Stimulated activated CD4-positive, alpha-beta T cell treated with anti-CD3 and anti-CD28 coated beads, Interleukin-1b, Interleukin-23, amount 100 ng/mL, for 1 hour (primary cell): ENCODE measurements at places on chromosomes 12 and 14.

DNA sequence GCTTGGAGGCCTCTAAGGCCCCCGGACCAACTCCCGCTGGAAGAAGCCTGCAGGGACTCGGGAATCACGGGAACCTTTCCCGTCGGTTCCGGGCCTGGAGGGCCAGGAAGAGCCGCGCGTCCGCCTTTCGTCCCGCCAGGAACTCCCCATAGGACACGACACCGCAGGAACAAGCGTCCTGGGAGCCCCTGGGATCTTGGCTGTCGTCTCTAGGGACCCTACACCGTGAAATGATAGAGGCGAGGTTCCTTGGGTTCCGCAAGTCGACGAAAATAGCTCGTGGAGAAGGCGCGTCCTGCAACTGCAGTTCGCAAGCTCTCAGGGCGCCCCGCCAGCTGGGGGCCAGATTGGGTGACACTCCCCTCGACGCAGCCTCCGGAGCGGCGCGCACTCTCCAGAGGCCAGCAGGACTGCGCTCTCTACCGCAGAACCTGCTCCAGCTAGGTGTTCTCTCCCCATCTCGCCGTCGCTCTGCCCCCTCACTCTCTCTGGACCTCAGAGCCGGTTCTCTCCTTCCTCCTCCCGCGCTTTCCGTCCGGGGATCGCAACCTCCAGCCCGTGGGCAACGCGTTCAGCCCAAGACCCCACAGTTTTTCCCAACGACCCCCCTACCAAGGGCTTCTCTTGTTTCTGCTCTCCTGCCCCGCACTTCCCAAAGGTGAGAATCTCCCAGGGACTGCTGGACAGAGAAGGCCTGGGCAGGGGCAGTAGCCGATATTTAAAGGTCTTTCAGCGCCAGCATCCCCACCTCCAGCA lies 776 bp downstream of the BMP4 start:
- no peak for DNase-seq

DNA sequence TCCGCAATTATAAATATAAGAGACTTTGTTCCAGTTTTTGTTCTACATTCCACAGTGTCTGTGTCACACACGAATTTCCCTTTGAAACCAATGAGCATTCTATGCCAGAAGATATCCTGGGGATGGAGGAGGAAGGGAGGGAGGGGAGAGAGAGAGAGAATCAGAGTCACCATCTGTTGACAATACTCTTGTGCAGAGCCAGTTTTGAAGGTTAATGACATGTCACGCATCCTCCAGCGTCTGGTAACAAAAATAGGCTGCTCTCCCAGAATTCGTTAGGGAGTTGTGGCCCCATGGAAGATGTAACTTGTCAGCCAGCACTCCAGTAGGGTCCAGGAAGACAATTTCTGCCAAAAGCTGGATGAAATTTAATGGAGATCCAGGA lies 213.5 kb upstream of the KRR1 start:
- no peak for DNase-seq

- no peak for DNase-seq
Measured at GRCh38 chr12:114668151-114668885, 15.7 kb downstream of the TBX3 start.

DNA sequence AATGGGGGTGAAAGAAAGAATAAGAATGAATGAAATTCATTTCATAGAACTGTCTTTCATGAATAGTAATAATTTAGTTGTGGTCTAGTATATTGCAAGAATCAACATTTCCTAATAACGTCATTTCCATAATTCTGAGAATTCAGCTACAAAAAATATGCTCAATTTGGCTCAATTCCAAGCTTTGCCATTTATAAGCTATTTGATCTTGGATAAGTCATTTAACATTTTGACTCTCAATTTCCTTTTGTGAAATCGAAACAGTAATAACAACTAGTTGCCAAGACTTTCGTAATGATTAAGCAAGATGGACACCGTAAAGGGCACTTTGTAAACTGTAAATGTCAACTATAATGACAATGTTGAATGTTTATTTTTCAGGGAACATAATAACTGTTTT lies 18.1 kb downstream of the NOS1 start:
- DNase-seq = no peak

DNA sequence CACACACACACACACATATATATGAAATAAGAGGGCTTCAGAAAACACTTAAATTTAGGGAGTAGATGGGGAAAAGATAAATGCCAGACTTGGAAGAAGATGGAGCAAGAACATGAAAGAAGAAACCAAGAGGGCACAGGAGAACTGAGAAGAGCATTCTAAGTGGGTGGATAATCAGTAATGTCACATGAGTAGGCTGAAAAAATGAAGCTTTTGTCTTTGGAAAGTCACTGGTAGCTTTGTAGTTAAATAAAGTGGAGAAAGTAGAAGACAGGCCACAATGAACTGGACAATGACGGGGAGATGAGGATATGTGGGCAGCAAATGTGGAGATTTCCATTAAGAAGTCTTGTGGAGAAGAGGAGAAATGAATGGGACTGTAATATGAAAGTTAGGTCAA lies 2.2 kb upstream of the ZC2HC1C start:
- DNase-seq = no peak

GRCh38 chr14:70171726-70172125 lies 17.0 kb downstream of the SLC8A3 start:
- DNase-seq = no peak

DNA sequence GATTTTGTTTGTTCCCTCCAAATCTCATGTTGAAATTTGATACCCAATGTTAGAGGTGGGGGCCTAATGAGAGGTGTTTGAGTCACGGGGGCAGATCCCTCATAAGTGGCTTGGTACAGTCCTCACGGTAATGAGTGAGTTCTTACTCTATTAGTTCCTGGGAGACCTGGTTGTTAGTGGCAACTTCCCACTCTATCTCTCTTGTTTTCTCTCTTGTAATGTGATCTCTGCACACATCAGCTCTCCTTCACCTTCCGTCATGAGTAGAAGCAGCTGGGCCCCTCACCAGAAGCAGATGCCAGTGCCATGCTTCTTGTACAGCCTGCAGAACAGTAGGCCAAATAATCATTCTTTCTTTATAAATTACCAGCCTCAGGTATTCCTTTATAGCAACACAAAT lies 29.6 kb upstream of the KCNK10 start:
- DNase-seq = no peak

GRCh38 chr14:94660306-94660946 lies 48.2 kb downstream of the SERPINA3 start:
- DNase-seq = no peak

DNA sequence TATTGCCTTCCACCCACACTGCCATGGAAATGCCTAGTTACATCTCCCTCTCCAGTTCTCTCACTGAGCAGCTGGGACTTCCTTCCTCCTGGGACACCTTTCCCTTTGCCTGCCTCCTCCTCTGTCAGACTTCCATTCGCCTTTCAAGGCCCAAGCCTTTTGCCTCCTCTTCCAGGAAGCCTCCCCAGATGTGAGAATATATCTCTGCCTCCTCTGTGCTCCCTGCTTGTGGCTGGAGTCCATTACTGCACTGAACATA lies 3.1 kb downstream of the IFI27L2 start:
- DNase-seq = no peak

- no peak for DNase-seq
Measured at GRCh38 chr12:93938317-93938716, 210.1 kb upstream of the PLXNC1 start.

GRCh38 chr12:111313833-111314259 lies 55.0 kb downstream of the PHETA1 start:
- peak; percentile 38 for DNase-seq

DNA sequence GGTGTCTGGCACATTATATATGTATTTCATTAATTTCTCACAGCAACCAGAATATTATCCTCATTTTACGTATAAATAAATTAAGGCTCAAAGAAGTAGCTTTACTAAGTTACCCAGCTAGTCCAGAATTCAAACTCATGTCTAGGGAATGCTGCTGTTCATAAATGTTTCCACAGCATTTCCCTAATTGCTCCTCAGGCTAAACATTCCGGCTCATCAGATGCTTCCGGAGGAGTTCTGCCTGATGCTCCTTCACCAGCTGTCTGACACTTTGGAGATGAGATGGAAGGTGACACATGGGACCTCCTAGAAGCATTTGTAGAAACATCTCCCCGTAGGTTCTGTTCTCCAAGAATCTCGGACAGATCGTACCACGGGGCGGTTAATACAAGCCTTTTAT lies 12.1 kb downstream of the KRT85 start:
- DNase-seq = no peak

DNA sequence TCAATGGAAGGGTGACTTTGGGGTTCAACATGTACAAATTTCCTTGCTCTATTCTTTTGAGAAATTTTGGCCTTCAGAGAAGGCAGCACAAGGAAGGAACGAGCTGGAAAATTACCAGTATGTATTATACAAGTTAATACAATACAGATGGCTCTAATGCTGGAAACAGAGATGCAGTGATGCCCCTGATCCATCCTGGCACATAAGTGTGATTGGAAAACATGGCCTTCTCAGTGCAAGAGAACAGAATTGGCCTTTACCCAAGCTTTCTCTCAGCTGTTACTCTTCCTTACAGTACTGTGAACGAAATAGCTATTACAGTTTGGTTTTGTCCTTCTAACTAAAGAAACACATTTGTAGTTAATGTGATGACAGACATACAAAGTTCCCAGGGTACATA lies 102.5 kb upstream of the GPHB5 start:
- no peak for DNase-seq

DNA sequence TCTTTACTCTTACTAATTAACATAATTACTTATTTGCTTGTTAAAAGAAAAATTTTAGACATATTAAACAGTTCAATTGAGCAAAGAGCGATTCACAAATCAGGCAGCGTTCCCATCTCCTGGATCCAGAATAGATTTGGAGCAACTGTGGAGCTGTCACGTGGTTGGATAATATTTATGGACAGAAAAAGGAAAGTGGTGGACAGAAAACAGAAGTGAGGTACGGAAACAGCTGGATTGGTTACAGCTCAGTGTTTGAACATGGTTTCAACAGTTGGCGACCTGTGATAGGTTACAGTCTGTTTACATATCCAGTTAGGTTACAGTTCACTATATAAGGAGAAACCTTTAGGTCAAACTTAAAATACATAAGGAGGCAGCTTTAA lies 19.7 kb upstream of the FAM234B start:
- DNase-seq = no peak

- DNase-seq = no peak
Measured at GRCh38 chr12:5200278-5201087, 156.8 kb downstream of the KCNA5 start.

DNA sequence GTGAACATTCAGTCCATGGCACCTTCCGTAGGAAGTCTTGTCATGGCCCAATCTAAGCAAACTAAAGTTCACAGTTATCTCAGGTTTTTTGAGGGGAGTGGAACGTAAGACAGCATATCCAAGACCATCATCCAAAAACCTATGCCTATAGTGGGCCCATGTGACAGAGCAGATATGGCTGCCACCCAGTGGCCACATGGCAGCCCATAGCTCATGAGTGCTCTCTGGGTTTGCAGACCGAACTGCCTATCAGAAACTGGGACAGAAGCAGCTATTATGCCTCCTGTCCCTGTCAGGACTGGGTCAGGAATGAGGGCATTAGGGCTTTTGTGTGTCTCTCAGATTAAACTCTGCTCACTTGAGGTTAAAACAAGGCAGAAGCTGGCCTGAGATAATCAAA lies 503.7 kb downstream of the NRXN3 start:
- DNase-seq = no peak

GRCh38 chr12:43676183-43676813 lies 82.3 kb downstream of the PUS7L start:
- no peak for DNase-seq

DNA sequence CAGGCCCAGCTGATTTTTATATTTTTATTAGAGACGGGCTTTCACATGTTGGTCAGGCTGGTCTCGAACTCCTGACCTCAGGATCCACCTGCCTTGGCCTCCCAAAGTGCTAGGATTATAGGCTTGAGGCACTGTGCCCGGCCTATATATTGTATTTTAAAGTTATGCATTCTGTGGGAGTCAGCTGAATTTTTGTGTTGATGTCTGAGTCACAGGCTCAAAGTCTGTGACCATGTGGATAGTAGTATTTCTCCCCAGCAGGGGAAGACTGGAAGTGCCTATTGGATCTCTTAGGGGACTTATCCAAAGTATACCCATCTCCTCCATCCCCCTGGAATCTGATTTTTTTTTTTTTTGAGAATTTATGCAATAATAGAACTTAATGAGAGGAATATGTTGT lies 43.8 kb upstream of the ATF1 start:
- DNase-seq = no peak

GRCh38 chr12:89469361-89469760 lies 55.2 kb downstream of the GALNT4 start:
- no peak for DNase-seq

DNA sequence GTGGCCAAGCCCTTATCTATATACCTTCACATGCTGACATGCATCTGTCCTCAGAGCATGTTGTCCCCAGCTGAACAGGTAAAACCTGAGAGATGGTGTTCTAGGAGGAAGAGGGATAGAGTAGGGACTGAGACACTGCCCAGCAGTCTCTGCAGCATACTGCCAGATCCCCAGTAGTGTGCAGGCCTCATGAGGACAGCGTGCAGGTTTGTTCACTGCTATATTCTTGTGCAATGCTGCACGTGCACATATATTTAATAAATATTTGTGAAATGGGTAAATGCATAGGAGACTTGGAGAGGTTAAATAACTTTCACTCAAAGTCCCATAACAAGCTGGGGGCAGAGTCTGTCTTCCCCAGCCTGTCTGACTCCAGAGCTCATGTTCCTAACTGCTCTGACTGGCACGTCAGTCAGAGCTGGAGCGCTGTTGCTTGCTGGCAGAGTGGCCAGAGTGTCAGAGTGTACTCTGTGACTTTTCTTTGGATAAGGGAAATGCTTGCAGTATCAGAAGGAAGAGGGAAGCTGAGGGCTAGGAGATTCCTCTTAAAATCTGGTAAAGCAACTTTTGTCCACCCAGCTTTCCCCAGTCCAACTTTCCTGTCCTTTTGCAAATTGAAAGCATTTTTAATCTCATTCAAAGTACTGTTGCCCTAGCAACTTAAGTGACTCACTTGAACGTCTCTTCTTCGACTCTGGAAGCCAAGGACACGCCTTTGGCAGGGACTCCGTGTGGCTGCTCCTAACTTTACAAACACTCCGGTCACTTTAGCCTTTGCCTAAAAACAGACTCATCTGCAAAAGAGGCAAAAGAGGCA lies 14.9 kb upstream of the POLR3B start:
- DNase-seq = no peak

DNA sequence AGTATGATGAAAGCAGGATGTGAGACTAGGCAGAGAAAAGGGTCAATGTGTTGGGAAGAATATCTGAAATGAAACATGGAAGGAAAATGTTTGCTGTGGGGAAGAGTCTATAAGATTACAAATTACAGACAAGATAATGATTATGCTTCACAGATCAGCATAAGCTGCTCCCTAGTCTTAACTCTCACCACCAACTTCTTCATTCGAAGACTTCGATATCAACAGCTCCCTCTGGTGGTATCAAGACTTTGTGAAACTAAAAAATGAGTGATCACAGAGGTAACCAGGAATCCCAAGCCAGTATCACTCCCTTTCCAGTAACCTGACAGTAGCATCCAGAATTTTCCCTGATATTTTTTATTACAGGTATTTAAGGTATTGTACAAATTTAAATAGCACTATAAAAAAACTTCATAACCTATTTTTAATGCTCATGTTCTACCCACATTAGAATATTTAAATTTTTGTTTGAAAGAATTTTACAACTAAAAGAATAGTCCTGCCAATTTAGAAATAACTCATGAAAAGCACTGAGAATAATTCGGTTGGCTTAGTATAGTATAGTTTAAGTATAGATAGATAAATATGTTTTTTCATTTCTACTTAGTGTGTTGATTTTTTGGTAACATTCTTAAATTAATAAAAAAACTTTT lies 84.4 kb downstream of the C2CD5 start:
- no peak for DNase-seq
